ENCODE measurements at places on chromosomes 4 and X.

DNA sequence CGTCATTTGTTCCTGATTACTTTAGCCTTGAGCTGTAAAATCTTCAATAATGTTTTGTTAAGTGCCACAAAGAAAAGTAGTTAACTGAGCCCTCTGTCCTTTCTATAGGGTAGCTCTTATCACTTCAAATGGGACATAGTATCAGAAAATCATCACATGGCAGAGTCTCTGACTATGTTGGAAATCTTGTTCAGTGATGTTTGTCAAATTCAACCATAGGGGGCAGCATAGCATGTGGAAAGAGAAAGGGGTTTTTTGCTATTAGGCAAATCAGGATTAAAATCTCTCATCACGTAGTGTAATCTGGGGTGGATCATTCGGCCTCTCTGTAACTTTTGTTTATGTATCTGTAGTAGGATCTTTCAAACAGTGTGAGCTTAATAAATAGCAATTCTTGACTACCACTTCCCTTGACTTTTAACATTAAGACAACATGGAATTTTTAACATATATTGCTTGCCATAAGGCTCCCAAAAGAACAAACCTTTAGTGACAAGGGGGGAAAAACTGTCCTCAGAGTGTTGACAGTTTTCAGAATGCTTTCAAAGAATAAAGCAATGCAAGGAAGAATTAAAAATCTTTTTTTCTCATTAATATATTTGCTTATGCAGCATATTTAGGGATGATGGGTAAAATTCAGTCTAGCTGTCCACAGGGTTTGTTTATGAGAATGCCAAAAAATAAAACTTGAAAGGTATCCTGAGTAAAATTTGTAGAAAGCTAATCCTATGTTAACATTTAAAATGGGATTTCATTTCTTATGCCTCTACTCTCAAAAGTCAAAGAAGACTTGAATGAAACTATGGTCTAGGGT, 127.2 kb downstream of the FBXW7 start:
- peak; percentile 45 for DNase-seq

- no peak for DNase-seq
Observed at GRCh38 chr4:108828620-108829019, 65.8 kb upstream of the ETNPPL start.

DNA sequence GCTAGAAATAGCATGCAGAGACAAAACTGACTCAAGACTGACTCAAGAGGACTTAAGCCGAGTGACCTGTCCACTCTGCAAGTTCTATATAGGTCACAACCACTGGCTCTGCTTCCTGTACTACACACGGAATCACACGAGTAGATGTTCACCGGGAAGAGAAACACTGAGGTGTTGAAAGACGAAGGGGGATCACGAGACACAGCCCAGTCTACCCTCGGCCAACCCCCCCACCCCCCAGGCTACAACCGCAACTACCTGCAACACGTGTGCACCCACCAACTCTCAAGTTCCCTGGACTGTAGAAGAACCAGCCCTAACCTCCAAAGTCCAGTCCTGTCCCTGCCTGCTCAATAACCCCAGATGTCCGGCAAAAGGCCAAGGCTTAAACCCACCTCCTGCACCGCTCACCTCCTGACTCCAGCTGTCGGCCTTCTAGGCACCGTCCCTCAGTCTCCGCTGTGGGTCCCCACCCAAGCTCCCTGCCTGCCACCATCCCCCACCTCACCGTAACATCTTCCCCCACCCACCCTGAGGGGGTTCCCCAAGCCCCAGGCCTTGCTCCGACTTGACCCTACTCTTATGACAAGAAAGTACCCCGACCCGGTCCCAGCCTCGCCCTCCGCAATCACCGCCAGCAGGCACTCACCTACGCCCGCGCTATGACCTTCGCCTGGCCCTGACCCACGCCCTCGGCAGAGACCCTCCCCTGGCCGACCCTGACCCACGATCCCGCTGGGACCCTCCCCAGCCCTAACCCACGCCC, 739 bp downstream of the GAK start:
- peak; percentile 34 for DNase-seq

- DNase-seq, result peak; percentile 30
Observed at GRCh38 chr4:123390846-123391456, 5.6 kb upstream of the SPRY1 start.

DNA sequence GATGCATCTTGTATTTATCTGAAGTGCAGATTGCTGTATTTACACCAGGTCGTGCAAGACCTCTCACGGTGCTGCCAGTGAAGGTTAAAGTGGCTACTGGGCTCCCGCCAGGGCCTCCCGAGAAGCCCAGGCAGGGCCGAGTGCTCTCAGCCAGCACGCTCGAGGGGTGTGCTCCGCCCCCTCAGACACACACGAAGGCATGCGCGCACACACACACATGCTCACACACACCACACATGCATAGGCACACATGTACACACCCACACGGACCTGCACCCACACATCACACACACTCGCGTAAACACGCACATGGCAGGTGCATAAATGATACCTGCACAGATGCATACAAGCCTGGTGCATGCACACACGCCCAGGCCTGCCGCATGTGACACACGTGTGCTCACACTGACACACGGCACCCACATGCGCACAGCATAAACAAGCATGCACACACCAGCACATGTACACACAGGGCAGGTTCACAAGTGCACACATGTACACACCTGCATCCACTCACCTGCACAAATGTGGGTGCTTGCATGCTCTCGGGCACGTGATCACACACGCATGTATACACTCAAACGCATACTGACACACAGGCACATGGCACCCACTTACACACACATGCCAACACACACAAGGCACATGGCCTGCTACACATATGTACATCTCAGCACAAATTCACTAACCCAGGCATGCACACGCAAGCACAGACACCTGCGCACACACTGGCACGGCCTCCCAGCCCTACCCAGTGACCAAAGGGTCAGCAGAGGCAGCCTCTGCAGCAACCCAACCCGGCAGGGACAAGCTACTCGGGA, 71.6 kb downstream of the FAM53A start:
- DNase-seq, result no peak

GRCh38 chrX:8815460-8816065, 14.4 kb upstream of the FAM9A start:
- peak; percentile 40 for DNase-seq

GRCh38 chr4:174657472-174657871, 135.2 kb upstream of the HPGD start:
- no peak for DNase-seq

DNA sequence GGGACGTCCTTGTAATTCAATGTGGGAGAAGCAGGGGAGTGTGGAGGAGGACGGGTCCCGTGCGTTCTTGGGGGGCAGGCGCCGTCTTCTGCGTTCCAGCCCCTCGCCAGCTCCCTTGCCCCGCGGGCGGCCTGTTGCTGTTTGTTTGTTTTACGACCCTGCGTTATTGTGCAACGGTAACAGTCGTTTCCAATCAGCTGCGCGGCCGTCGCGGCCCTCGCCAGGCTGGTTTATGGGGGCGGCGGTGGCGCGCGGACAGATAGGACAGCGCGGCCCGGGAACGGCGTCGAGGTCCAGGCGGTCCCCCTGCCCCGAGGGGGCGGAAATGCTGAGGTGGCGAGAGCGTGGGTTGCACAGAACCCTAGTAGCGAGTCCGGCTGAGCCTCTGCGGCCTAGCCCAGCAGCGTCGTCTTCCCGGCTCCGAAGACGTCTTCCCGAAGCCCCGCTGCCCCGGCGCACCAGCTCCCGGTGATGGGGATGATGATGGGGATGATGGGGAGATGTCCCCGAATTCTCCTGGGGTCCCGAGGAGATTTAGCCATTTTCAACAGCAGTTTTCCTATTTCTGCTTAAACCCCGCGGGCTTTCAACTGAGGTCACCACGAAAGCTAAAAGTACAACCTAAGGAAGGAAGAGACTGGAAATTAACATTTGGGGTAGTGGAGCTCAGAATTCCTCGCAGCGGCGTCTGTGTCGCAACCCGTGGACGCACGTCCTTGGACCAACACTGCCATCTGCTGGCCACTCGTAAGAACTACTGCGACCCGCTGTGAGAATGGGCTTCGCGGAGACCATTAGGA, 4.8 kb downstream of the PDGFRA start:
- peak; percentile 81 for DNase-seq

DNA sequence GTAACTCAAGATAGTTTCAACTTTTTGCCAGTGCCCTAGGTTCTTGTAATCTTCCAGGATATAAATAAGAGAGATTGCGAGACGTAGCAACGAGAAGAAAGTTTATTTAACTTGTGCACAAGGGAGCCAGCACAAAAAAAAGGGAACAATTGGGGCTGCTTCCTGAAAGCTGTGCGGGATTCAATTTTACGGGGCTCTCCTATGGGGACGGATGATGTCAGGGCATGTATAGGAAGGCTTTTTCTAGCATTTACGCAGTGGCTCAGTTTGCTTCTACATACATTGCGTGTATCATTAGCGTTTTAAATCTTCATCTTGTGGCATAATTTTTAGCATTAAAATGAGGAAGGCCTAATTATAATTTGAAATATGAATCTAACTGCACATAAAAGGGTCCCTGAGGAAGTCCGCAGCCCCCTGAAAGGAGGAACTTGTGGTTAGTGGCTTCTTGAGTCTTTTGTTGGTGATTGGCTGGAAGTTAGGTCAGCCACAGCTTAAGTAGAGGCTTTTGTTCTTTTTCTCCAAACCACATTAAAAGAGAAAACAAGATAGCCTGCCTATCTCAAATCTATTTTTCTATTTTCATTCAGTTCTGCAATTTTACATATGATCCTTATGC, 668.2 kb upstream of the NDST4 start:
- peak; percentile 28 for DNase-seq

DNA sequence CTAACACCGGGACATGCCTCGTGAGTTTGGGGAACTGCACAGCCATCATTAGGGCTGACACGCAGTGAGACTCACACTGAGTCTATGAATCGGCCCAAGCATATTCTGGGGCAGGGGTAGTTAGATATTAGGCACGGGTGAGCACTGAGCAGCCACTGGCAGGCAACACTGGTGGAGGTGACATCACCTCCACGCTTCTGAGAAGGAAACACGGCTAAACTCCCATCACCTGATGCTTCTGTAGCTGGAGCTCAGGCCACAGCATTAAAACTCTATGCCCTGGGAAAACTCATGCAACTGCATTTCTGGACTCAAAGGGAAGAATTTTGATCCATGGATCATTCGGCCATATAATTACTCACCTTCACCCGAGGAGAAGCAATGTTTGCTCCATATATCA, 100.8 kb upstream of the OTUD4 start:
- no peak for DNase-seq

- DNase-seq, result peak; percentile 45
Observed at GRCh38 chrX:30253257-30253656, 6.3 kb downstream of the MAGEB1 start.

GRCh38 chrX:132023896-132024386, 839 bp downstream of the STK26 start:
- DNase-seq, result peak; percentile 85

GRCh38 chr4:100695039-100695654, 177.3 kb upstream of the EMCN start:
- no peak for DNase-seq

DNA sequence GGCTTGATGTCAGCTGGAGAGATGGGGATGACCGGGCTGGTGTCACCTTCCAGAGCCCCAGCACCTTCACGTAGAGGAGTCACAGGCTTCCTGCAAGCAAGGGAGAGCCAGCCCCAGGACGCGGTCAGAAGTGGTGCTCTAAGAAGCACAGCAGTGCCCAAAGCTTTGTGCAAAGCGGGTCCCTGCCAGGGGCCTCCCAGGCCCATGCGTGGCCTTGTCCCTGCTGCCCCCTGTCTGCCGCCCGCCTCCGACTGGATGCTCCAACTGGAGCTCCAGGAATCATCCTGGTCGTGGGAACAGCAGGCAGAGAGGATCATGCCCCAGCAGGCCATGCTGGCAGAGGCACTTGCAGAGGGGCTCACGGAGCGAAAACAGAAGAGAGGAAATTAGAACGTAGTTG, 40.1 kb upstream of the LRPAP1 start:
- DNase-seq, result no peak

GRCh38 chr4:156326246-156326645, 372.6 kb upstream of the CTSO start:
- no peak for DNase-seq

- DNase-seq, result no peak
Observed at GRCh38 chr4:155900381-155900780, 3.1 kb upstream of the TDO2 start.

DNA sequence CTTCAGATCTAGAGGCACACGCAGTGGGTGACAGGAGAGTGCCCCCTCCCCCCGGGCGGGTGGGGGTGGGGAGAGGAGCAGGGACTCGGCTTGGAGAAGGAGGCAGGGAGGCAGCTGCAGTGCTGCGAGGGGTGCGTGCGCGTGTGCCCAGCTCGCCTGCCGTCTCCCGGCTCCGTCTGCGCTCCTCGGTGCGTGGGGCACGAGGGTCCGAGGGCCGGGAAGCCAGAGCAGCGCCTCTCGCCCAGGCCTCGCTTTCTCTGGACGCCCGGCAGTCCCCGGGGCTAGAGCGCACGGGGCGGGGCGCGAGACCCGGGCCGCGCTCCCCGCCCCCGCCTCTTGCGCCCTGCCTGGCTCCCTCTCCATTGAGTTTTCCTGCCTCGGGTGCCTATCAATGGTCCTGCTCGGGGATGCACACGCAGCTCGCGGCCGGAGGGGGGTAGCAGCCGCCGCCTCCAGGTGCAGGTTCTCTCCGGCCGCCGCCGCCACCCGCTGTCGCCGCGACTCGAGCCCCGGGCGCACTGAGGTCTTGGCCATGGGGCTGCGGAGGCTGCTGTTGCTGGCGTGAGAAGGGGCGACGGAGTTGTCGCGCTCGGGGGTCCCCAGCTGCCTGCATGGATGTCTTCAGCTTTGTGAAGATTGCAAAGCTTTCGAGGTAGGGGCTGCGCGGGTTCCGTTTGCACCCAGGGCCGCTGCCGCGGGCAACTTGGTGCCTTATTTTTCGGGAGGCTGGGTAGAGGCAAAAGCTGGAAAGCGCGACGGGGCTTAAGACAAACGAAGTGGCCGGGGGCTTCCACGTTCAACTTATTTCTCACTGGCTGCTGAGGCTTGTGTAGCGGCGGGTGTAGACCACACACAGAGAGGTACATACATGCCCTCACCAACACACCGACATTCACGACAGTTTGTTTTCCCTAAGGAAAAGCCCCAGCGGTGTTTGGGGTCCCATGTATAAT, at the start of gene FRMPD4:
FRMPD4 (plus strand) TSS at position 113 of the 953 bp plus-strand sequence; CDS start at position 612, 499 bp downstream.
- DNase-seq, result no peak

- no peak for DNase-seq
Observed at GRCh38 chr4:6657242-6658208, 17.0 kb downstream of the MRFAP1 start.

DNA sequence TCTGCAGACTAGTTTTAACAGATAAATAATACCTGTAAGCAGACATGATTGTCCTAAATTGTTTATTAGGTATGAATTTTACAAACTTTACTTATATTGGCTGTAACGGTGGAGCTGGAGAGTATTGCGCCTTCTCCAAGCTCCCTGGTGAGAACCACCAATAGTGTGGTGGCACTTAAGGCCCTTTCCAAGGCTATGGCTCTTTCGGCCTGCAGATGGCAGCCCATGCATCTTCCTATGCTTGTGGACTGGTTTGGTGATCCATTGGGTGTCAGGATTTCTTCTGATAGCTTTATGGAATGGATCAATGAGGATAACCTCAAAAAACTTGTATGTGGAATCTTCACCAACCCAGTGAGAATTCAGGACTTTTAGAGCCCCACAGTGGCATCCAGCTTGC, 7.8 kb downstream of the LARP1B start:
- DNase-seq, result peak; percentile 21

Measured in GM12865 (cell line).